ENCODE measurements at places on chromosomes 5 and 9. TPM values are rescaled to one million over a fixed set of nuclear protein-coding genes. Genes with fewer than 3 reads are reported as not detected.

The PIK3R1 gene
- total RNA-seq, result 281 TPM

The RAB14 gene
- total RNA-seq, result 24.0 TPM

The CSNK1A1 gene
- total RNA-seq, result 187 TPM

The CTSV gene
- 0.18 TPM for total RNA-seq

The CTXN3 gene
- total RNA-seq, result not detected

The GHR gene
- 4.3 TPM for total RNA-seq

The TXNDC8 gene
- total RNA-seq, result not detected

The FGF1 gene
- 1.2 TPM for total RNA-seq

The GAPVD1 gene
- total RNA-seq, result 53.1 TPM

The NUTM2F gene
- total RNA-seq, result not detected

The TPPP gene
- total RNA-seq, result not detected

The POU5F2 gene
- 3.1 TPM for total RNA-seq

The NTNG2 gene
- total RNA-seq, result 2.4 TPM

The KCNIP1 gene
- not detected for total RNA-seq

The LMX1B gene
- total RNA-seq, result not detected

The FAM193B gene
- total RNA-seq, result 13.7 TPM

The MUSK gene
- not detected for total RNA-seq

The RORB gene
- 22.0 TPM for total RNA-seq

The TLE4 gene
- total RNA-seq, result 75.3 TPM

The HMCN2 gene
- total RNA-seq, result not detected

The TMEM215 gene
- not detected for total RNA-seq

The SURF1 gene
- 25.1 TPM for total RNA-seq

The KIAA0825 gene
- total RNA-seq, result 12.2 TPM

The ETF1 gene
- 112 TPM for total RNA-seq

The SETD9 gene
- 10.6 TPM for total RNA-seq

The PRUNE2 gene
- total RNA-seq, result 122 TPM

The NR2F1 gene
- 20.5 TPM for total RNA-seq

The PCDHGA8 gene
- 2.5 TPM for total RNA-seq

The TTC16 gene
- total RNA-seq, result not detected

The GAS1 gene
- total RNA-seq, result 25.0 TPM

The SAXO1 gene
- total RNA-seq, result 0.18 TPM

The SPATA9 gene
- total RNA-seq, result not detected

The ORM2 gene
- total RNA-seq, result not detected

The LRRC19 gene
- not detected for total RNA-seq

The PDCD1LG2 gene
- total RNA-seq, result 10.9 TPM

The FUT7 gene
- not detected for total RNA-seq

The KIAA1958 gene
- total RNA-seq, result 2.9 TPM

The KIF20A gene
- 1.3 TPM for total RNA-seq

The CCDC183 gene
- not detected for total RNA-seq

The PHF24 gene
- 0.16 TPM for total RNA-seq

The TPM2 gene
- total RNA-seq, result 2,099 TPM

The REEP5 gene
- total RNA-seq, result 60.0 TPM

The FAM81B gene
- total RNA-seq, result not detected

The SPATA31A3 gene
- not detected for total RNA-seq

The TMOD1 gene
- total RNA-seq, result 0.18 TPM

The TRIP13 gene
- 4.4 TPM for total RNA-seq

The AQP3 gene
- total RNA-seq, result 1.9 TPM

The IL3 gene
- not detected for total RNA-seq

The MCC gene
- total RNA-seq, result 62.4 TPM

The RASEF gene
- 0.41 TPM for total RNA-seq

The FAM163B gene
- total RNA-seq, result not detected

The SLCO4C1 gene
- total RNA-seq, result 0.09 TPM

The SPATA31D4 gene
- not detected for total RNA-seq

The PTGES gene
- 30.9 TPM for total RNA-seq

The IRX1 gene
- 7.9 TPM for total RNA-seq

Data from fibroblast of the aortic adventitia (primary cell).